ENCODE measurements at places on chromosomes 3 and 15.

GRCh38 chr3:58203541-58203940, 7.2 kb downstream of the DNASE1L3 start:
- DNase-seq: no peak

- no peak for DNase-seq
Measured at GRCh38 chr3:112956351-112956750, 18.6 kb downstream of the CD200R1 start.

DNA sequence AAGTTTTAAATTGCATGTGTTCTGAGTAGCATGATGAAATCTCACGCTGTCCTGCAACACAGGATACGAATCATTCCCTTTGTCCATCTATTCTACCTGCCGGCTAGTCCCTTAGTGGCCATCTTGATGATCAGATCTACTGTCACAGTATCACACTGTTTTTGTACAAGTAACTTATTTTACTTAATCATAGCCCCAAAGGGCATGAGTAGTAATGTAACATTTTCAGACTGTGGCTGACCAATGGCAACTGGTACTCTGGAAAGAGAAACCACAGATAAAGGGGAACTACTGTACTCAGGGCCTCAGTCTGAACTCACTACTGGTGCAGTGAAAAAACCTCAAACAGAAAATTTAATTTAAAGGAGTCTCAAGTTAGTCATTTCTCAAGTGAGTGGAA, 127.3 kb upstream of the MRPL3 start:
- peak; percentile 16 for DNase-seq

DNA sequence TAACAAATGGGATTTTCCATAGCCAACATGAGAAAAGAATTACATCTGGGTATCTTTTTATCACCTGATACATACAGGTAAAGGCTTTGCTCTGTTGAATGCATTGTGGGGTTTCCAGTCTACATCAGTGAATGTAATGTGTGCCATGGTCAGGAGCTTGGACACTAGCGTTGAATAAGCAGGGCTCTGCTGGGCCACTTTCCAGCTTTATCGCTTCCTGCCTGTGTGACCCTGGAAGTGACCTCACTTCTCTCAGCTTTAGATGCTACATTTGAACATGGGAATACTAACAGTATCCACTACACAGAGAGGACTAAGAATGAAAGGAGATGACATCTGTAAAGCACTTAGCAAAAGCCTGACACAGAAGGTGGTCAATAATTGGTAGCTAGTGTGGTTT, 40.1 kb downstream of the TTC23 start:
- no peak for DNase-seq
